ENCODE measurements at places on chromosomes 12 and 14.

GRCh38 chr14:100841066-100841760 lies 15.3 kb downstream of the MEG3 start:
- no peak for DNase-seq

DNA sequence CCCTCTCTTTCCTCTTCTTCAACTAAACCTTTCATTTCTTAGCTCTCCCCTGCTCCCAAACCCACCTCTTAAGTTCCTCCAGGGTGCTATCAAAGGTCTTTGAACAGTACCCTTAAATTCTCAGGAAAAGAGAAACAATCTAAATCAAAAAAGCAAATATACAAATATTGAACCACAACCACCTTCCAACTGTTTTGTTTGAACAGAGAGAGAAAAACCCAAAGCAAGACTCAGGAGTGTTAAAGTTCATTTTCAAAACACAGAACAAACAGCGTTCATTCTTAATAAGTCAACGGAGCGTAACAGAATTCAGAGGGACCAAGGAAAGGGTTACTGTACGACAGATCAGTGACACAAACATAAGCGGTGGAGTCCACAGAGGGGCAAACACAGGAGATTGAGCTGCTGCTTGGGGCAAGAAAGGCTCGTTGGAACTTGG lies 73.3 kb downstream of the NDUFA12 start:
- no peak for DNase-seq

- no peak for DNase-seq
Observed at GRCh38 chr12:45547822-45548221, 181.7 kb upstream of the ARID2 start.

DNA sequence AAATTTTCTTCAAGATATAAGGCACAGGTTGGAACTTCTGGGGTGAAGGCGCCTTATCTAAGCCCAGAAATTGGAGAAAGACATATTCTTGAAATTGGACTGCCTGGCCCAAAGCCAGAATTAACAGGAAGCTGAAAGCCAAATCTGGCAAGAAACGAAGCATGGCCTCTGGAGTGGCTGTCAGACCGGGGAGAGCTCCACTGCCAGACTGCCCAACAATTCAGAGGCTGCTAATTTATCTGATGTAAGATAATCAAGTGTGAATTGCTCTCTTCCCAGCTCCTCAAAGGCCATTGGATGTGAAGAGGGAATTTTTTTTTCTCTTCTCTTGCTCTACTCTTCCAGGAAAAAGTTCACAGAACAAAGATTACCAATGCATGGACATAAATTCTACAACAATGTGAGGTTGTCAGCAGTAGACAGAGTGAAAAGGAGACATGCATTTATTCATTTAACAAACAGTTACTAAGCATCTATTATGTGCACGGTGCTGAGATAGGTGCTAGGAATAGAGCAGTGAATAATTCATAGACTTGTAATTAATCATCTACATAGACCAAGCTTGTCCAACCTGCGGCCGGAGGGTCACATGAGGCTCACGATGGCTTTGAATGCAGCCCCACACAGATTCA lies at the start of gene GDF3:
GDF3 (minus strand) TSS at position 210 of the 632 bp plus-strand sequence; CDS start at position 163, 47 bp downstream.
- DNase-seq = no peak

DNA sequence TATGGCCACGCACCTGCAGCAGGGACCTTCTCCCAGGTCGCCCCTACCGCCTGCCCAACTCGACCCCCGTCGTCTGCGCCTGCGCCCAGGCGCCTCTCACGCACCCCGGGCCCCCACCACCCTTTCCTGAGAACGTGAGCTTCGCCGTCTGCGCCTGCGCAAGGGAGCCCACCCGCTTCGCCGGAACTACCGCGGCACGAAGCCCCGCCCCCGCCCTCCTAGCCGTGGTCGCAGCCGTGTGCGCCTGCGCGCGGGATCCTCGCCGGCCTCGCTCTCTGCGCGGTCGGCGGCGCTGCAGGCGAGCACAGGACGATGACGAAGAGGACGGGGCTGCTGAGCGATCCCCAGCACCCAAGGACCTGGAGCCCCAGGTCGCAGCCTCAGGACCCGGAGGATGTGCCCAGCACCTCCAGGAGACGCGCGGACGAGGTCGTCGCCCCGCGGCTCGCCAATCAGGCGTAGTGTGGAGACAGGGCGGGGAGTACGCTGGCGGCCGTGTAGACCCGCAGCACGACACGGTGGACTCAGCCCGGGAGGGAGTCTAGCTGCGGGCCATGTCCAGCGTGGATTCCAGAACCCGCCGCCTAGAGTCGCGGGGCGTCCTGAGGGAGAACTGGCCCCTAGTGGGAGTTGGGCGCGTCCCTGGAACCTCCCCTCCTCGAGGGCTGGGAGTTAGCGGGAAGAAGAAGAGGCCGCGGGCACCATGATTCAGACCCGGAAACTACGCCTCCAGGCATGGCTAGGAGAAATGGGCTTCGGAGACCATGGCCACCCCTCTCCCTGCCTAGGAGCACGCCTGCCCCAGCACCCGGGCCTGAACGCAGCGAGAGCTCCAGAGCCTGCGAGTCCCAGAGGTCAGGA lies 1120.8 kb upstream of the TMEM132C start:
- no peak for DNase-seq

DNA sequence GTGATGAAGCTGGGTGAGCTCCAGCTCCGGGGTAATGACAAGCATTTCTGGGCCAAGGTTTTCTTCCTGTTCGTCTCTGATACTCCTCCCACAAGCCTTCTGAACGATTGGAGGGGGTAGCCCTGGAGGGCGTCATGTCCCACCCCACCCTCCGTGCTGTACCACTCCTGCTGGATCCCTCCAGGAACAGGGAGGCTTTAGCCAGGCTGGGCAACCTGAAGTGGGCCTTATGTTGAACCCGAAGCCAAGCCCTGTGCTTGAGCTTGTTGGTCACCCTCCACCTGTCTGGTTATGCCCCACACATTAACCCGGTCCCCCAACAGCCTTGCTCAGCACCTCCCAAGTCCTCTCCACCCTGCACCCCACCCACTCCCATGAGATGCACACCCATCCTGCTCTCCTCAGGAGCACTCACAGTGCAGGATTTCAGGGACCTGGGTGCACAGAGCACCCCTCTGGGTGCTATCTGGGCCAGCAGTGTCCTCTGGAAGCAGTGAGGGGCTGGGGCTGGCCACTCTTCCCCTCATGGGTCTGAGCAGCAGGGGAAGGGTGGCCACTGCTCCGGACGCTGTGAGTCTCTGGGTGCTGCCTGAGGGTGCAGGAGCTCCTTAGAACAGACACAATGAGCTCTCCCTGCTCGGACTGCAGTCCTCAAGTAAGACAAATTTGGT lies 6.8 kb upstream of the KRT83 start:
- DNase-seq = no peak

DNA sequence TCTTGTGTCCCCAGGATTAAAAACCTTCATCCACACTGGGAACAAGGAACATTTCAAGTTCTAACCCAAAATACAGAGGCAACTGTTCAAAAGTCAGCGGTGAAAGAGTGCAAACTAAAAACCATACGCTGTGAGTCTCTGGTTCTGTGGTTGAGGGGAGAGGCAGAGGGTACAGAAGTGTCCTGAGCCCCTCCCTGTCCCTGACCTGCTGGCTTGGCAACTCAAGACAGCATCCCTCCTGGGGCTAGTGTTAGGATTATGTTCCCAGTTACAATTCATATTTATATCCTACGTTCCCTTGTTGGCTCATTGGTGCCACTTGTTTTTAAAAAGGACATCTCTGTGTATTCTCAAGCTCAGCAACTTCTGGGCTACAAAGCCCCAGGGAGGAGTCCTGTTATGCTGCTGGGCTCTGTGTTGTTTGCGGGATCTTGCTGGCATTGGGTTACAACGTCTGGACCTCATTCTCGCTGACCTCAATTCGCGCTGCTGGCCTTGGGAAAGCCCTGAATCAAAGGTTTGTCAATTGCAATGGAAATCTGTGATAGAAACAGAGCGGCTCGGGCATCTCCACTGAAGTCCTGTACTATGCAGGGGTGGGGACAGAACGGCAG lies 420.8 kb downstream of the FUT8 start:
- DNase-seq = no peak

DNA sequence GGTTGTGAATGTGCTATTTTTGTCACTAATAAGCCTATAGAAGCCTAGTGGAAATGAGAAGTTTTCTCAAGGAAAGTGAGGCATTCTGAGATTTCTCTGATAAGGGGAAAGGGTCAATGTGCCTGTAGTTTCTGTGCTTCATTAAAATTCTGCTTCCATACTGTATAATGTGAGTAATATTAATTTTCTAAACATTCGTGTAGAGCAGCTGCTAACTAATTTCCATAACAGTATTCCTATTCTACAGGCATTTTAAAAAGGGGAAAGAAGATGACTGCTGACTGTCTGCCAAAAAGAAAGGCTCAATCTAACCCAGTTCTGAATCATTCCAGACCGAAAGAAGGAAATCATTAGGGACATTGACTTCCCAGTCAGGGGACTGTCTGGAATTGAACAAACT lies 293.3 kb upstream of the TMPO start:
- no peak for DNase-seq

DNA sequence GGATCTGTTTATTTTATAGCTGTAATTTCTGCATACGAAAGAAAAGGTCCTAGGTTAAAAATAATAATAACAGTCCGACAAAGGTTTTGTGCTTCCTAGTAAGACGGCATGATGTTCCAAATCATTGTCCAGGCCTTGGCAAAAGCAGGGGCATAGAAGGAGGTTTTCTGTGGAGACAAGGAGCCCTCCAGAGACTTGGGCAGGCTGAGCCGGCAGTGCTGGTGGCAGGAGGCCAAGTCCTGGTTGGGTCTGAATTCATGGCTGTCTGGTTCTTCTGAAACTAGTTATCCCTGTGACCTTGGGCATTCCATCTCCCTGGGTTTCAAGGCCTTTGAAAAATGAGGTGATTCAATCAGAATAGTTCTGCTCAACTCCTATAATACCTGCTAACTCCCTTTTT lies 44.0 kb downstream of the KCNK13 start:
- no peak for DNase-seq

DNA sequence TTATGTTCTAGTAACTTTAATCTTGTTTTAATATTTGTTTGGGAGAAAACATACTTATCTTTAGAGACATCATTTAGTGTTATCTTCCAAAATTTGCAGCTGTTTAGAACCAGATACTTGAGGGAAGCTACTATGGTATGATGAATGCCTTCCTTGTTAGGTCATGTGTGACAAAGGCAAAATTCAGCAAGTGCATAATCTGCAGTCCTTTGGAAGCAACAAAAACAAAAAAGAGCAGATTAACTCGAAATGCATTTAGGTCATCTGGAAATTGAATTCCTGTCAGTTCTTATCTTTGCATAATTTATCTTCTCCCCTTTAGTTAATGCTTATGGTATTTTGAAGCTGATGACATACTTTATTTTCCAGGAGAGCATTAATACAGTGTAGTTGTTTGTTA lies 3.5 kb downstream of the FBXO34 start:
- DNase-seq = no peak

All from GM19239 (cell line).